ENCODE measurements at places on chromosomes 7 and 10. TPM values are rescaled to one million over a fixed set of nuclear protein-coding genes. Genes with fewer than 3 reads are reported as not detected.
A peak's percentile ranks its signal among the peaks of the same experiment; 100 is the strongest.

- no peak overlapping the region for H3K27ac ChIP-seq
- H3K27me3 ChIP-seq = no peaks in the 10 kb centered on the region
- no peak for DNase-seq
- H3K4me3 ChIP-seq = no peak overlapping the region
- H3K4me1 ChIP-seq = no peaks in the 10 kb centered on the region
- H3K36me3 ChIP-seq = no peaks in the 10 kb centered on the region
Observed at GRCh38 chr7:70942791-70943190, 189.2 kb upstream of the GALNT17 start.

DNA sequence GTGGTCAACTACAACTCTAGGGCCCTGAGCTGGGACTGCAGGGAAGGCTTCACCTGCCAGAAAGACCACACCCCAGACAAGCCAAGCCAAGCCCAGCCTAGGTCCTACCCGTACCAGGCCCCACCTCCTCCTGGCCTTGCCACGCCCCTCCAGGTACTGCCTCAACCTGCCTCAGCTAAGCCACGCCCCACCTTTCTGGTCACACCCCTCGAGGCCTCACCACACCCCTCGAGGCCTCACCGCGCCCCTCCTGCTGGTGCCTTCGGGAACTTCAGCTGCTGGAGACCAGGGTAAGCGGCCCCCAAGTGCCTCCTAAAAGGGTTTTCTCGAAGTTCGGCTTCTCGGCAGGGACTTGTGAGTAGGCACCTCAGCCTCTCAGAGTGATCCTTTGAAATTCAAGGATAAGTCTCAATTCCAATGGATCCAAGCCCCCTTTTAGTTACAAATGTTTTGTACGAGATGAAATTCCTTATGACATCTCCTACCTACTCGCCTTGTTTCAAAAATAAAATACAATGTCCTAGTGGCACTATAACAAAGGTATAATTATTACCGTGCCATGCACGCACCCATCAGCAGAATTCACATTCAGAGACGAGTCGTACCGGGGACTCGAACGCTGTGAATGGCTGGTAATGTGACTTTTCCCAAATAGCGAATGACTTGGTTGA, 171.2 kb downstream of the ARHGAP21 start:
- peaks cover 2% of the 10 kb centered on the region for H3K4me1 ChIP-seq
- no peaks in the 10 kb centered on the region for H3K27me3 ChIP-seq
- H3K27ac ChIP-seq = no peak overlapping the region
- DNase-seq = no peak
- H3K36me3 ChIP-seq = no peaks in the 10 kb centered on the region

DNA sequence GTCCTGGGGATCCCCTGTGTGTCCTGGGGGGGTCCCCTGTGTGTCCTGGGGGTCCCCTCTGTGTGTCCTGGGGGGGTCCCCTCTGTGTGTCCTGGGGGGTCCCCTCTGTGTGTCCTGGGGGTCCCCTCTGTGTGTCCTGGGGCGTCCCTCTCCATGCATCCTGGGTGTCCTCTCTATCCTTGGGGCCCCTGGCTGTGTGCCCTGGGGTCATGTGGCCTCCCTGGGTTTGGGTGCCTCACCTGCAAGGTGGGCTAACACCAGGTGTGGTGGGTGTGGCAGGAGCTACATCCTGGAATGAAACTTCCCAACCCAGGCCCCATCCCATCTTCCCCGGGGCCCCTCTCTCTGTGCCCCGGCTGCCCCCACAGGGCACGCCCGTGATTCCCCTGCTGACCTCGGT, 4.9 kb downstream of the CYP2W1 start:
- DNase-seq = no peak
- H3K27ac ChIP-seq = no peak overlapping the region
- no peaks in the 10 kb centered on the region for H3K27me3 ChIP-seq
- H3K36me3 ChIP-seq = no peaks in the 10 kb centered on the region
- no peak overlapping the region for H3K4me3 ChIP-seq

DNA sequence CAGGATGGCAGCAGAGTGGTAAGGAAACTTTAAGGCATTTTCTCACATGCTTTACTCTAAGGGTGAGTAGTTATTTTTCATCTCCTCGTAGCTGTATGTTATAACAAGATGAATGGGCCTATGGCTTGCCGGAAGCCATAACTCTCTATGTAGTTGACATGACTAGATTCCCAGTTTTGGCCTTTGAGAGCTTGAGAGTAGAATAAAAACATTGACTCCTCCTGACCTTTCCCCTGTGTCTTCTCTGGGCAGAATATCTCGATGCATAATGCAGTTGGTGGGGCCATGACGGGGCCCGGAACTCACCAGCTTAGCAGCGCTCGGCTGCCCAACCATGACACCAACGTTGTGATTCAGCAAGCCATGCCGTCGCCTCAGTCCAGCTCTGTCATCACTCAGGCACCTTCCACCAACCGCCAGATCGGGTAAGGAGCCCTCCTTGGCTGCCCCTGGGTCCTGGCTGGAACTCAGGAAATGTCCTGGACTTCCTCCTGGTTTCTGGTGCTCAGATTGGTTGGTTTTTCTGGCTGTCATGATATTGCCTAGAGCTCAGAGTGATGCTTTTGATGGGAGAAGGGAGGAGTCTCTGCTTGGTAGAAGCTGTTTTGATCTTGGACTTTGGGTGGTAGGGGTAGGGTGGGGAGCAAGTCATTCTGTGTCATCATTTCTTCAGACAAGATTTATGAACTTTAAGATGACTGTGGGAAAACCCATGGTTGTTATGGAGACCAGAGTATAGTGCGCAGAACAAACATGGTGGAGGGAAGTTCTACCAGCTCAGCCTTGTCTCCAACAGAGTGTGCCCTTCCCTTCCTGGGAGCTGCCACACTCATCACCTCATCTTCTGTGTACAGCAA, 158.0 kb downstream of the CREB5 start:
- H3K27ac ChIP-seq = no peak overlapping the region
- H3K27me3 ChIP-seq = peaks cover 5% of the 10 kb centered on the region
- DNase-seq = no peak
- no peak overlapping the region for H3K4me3 ChIP-seq
- no peaks in the 10 kb centered on the region for H3K36me3 ChIP-seq
- peaks cover 10% of the 10 kb centered on the region for H3K4me1 ChIP-seq

- H3K27me3 ChIP-seq = peaks cover 11% of the 10 kb centered on the region
- H3K36me3 ChIP-seq = no peaks in the 10 kb centered on the region
- no peak overlapping the region for H3K4me3 ChIP-seq
- no peak for DNase-seq
- H3K4me1 ChIP-seq = no peaks in the 10 kb centered on the region
- H3K27ac ChIP-seq = no peak overlapping the region
Observed at GRCh38 chr10:70660722-70661121, 11.6 kb upstream of the ADAMTS14 start.

DNA sequence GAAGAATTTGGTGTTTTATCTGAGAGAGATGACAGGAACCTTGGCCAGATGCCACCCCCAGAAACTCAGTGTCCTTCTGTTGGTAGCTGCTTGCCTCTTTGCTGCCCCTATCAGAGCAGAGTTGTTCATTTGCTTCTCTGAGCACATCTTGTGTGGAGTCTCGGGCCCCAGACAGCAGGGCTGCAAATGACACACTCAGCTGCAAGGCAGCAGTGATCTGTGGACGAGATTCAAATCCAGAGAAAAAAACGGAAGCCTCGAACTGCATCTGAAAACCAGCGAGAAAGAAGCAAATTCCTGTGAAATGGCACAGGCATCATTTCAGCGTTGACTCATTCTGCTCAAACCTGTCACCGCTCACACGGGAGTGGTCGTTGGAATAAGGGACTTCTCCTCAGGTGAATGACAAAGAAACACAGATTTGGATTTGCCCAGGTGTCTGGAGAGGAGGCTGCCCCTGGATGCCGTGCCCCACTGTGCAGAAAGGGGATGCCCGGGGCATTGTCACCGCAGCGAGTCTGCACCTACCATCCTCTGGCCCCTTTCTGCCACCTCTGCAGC, 144.7 kb downstream of the PFKFB3 start:
- no peaks in the 10 kb centered on the region for H3K36me3 ChIP-seq
- H3K27ac ChIP-seq = no peak overlapping the region
- no peak for DNase-seq
- no peak overlapping the region for H3K4me3 ChIP-seq
- H3K27me3 ChIP-seq = no peaks in the 10 kb centered on the region
- no peaks in the 10 kb centered on the region for H3K4me1 ChIP-seq

GRCh38 chr10:76492026-76492425, 1060.6 kb downstream of the LRMDA start:
- H3K27ac ChIP-seq = peak overlapping the region; percentile 57
- H3K27me3 ChIP-seq = no peaks in the 10 kb centered on the region
- H3K4me3 ChIP-seq = no peak overlapping the region
- peaks cover 11% of the 10 kb centered on the region for H3K4me1 ChIP-seq

DNA sequence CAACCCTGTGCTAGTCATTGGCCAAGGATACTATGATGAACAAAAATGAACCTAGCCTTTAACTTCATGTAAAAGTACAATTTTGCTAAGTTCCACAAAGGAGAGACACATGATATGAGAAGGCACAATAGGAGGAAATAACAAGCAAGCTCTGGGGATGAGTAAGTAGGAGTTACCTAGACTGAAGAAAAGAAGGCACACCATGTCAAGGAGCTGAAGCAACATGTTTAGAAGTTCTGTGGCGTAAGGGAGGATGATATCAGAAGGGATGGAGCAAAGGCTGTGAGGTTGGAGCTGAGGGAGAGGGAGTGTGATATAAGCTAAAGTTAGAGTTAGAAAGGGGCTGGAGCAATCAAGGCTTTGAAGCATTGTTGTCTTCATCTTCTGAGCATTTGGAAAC, 25.6 kb downstream of the KIFBP start:
- H3K27me3 ChIP-seq = no peaks in the 10 kb centered on the region
- H3K27ac ChIP-seq = peak overlapping the region; percentile 86
- DNase-seq = peak; percentile 68
- H3K4me1 ChIP-seq = peaks cover 31% of the 10 kb centered on the region

Gene HOXA1
- 1.5 TPM for total RNA-seq

- H3K27ac ChIP-seq = no peak overlapping the region
- no peak overlapping the region for H3K4me3 ChIP-seq
- peaks cover 9% of the 10 kb centered on the region for H3K4me1 ChIP-seq
- DNase-seq = no peak
- no peaks in the 10 kb centered on the region for H3K36me3 ChIP-seq
Observed at GRCh38 chr10:79005126-79005810, 63.5 kb upstream of the ZMIZ1 start.

GRCh38 chr7:107879400-107880035, 11.5 kb upstream of the DLD start:
- H3K4me1 ChIP-seq = peaks cover 2% of the 10 kb centered on the region
- H3K4me3 ChIP-seq = no peak overlapping the region
- DNase-seq = peak; percentile 86
- no peak overlapping the region for H3K27ac ChIP-seq

DNA sequence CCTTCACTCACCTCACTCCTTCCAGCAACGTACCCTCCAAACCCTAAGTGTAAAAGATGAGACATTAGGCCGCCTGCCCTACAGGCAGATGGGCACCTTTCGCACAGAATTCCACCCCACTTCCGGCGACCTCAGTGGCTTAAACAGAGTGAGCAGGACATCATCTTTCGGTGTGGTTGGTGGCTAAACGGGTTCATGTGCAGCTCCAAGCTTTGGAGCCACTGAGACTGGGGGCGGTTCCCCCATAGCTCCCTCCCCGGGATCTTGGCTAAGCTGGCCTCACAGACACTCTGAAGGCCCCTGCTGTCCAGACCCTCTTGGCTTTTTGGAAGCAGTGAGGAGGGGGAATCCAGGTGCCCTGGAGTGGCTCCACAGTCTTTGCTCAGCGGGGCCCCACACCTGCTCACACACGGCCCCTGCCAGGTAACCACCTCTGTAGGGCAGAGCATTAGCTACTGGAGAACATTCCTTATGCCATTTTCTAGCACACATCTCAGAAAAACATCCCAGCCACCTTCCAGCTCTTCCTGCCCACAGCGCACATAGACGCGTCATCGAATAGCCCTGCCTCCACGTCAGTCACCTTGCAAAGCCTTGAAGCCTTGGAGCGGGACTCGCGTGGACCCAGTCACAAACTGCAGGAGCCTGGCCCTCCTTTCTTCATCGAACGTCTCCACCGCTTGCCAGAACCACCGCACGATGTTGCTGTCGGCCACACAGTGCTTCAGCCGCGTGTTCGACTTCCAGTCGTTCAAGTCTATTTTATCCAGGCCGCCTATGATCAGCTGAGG, 108.8 kb downstream of the SMURF1 start:
- H3K27me3 ChIP-seq = no peaks in the 10 kb centered on the region
- no peak overlapping the region for H3K27ac ChIP-seq

GRCh38 chr7:16980539-16980938, 98.8 kb upstream of the AGR3 start:
- DNase-seq = no peak
- peaks cover 26% of the 10 kb centered on the region for H3K4me1 ChIP-seq
- H3K27me3 ChIP-seq = no peaks in the 10 kb centered on the region
- no peak overlapping the region for H3K27ac ChIP-seq
- H3K4me3 ChIP-seq = no peak overlapping the region
- H3K36me3 ChIP-seq = no peaks in the 10 kb centered on the region

DNA sequence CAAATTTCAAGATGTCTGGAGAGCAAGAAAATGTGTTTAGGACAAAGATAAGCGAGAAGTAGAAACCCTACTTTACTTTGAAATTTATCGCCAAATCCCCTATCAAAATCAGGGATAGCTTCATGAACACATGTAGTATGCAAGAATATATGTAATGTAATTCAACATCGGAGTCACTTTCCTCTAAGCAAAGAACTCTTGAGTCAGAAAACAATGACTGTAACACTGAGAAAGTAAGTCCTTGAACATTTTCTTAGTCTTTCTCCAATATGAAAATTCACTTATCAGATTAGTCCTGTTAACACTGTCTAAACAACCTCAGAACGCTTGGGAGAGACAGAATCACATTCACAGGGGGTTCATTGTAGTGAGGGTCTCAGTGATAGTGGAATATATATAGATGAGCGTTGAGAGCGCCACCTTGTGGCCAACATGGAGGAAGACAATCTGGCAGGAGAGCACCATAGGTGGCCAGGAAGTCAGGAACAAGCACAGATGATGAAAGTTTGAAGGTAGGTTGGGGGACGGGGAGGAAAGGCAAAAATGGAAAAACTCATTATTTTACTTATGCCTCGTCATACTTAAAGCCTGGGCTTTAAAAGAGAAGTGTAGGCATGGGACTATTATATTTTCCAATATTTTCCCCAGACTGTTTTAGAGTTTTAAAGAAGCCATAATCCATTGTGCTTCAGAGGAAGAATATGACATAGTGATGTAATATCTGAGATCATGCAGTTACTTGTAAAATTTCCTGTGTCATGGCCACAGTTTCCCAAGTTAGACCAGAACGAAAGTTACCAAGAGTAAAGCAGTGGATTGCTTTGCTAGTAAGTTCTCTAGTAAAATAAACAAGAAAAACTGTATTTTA, 115.5 kb upstream of the GNAI1 start:
- no peaks in the 10 kb centered on the region for H3K36me3 ChIP-seq
- no peaks in the 10 kb centered on the region for H3K4me1 ChIP-seq
- no peaks in the 10 kb centered on the region for H3K27me3 ChIP-seq
- H3K4me3 ChIP-seq = no peak overlapping the region
- H3K27ac ChIP-seq = no peak overlapping the region

GRCh38 chr7:50724526-50725520, 57.9 kb downstream of the GRB10 start:
- H3K4me1 ChIP-seq = peaks cover 66% of the 10 kb centered on the region
- no peaks in the 10 kb centered on the region for H3K36me3 ChIP-seq
- H3K27me3 ChIP-seq = no peaks in the 10 kb centered on the region
- peak overlapping the region; percentile 56 for H3K27ac ChIP-seq
- DNase-seq = peak; percentile 42
- no peak overlapping the region for H3K4me3 ChIP-seq
